Mammary epithelial cell (primary cell): ENCODE measurements at places on chromosomes 12 and 14. TPM values are rescaled to one million over a fixed set of nuclear protein-coding genes. Genes with fewer than 3 reads are reported as not detected.

The TMPRSS12 gene
- total RNA-seq, result not detected

The SLC41A2 gene
- 17.8 TPM for total RNA-seq

DNA sequence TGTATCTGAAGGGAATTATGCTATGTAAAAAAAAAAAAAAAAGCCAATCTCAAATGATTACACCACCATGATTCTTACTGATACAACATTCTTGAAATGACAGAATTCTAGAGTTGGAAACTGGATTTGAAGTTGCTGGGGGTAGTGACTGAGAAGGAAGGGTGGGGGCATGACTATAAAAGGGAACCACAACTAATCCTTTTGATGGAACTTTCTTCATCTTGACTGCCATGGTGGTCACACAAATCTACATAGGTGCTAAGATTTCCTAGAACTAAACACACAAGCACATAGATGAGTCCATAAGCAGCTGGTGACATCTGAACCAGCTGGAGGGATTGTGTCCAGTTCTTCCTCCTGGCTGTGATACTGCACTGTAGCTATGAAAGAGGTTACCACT lies 51.4 kb downstream of the CLMN start:
- no peak for DNase-seq

DNA sequence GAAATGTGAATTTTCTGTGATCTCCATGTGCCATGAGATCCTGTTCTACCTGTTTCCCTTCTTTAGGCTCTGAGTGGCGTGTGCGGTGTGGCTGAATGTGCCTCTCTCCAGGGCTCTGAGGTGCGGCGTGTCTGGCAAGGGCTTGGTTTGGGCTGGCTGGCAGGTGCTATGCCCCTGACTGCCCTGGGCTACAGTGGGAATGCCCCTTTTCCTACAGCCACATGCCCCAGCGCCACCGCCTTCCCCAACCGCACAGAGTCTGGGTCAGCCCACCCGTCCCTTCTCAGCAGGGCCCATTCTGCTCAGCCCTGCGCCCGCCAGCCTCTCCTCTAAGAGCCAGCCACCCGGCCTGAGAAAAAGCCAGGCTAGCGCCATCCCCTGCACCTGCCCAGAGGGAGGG lies 24.7 kb downstream of the BTBD6 start:
- DNase-seq, result no peak

DNA sequence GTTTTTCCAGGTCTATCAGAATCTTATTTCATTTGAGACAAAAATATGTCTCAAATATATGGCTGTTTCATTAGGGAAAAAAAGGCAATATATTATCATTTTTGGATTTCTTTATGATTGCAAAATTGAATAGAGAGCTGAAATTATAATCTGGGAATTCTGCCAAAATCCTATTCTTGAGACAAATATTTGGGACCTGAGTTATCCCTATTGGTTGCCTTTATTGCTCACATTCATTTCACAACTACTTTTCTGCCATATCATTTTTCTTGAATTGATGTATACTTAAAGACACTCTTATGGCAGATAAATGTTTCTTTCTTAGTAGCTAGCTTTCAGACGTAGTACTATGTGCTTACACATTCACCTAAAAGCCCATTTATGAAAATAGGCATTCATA lies 241.6 kb upstream of the NOVA1 start:
- no peak for DNase-seq

- no peak for DNase-seq
Measured at GRCh38 chr14:31320216-31320615, 100.1 kb downstream of the HEATR5A start.

GRCh38 chr14:96065661-96066459 lies 26.7 kb downstream of the C14orf132 start:
- no peak for DNase-seq

DNA sequence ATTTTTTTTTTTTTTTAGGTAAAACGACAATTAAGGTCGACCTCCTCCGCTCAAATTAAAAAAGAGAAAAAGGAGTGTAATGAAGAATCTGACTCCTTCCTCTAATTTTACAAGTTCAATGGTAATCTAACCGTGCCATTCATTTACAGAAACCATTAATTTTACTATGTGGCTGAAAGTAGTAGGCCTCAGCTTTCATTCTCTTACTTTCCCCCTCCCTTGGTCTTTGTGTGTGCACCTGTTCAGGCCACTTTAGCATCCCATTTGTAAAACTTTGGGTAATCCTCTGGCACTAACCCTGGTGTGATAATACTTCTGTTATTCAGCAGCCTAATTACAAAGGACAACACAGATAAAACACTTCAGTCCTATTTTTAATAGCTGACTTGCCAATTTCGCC lies 128.1 kb downstream of the ASCL1 start:
- DNase-seq, result no peak
